ENCODE measurements at places on chromosomes 1 and 21.

DNA sequence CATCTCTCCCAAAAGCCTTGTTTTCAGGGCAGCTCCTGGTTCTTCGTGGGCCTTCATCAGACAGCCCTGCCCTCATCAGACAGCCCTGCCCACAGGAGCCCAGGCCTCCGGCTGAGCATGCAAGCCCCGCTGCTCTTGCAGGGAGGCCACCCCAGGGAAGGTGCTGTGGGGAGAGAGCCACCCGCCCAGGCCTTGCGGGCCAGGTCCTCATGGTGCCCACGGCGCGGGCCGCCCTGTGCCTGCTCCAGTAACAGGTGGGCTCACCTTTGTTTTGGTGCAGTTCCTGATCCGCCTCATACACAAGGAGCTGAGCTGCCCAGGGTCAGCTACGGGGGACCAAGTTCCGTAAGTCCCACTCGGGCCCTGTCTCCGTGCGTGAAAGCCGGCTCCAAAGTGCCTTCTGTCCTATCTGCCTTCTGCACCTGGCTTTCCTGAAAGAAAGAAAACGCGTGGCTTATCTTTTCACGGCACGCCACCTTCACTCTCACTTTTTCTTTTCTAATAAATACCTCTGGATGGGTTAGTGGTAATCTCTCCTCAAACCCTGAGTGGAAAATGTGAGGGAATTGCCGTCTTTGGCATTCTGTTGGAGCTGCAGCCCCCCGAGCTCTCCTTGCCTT, 65.9 kb downstream of the SLC37A1 start:
- no peak overlapping the region for H3K27ac ChIP-seq
- H3K36me3 ChIP-seq: peaks cover 23% of the 10 kb centered on the region
- H3K4me3 ChIP-seq: no peak overlapping the region
- no peak for DNase-seq
- peaks cover under 1% of the 10 kb centered on the region for H3K4me1 ChIP-seq
- no peaks in the 10 kb centered on the region for H3K27me3 ChIP-seq

GRCh38 chr1:198269646-198269940, 112.8 kb downstream of the NEK7 start:
- no peak overlapping the region for H3K4me3 ChIP-seq
- H3K4me1 ChIP-seq: no peaks in the 10 kb centered on the region
- no peak overlapping the region for H3K27ac ChIP-seq
- DNase-seq: no peak
- no peaks in the 10 kb centered on the region for H3K27me3 ChIP-seq
- peaks cover 15% of the 10 kb centered on the region for H3K36me3 ChIP-seq

- peak overlapping the region; percentile 73 for H3K4me3 ChIP-seq
- peak; percentile 22 for DNase-seq
- H3K27ac ChIP-seq: no peak overlapping the region
- no peaks in the 10 kb centered on the region for H3K36me3 ChIP-seq
- peaks cover 34% of the 10 kb centered on the region for H3K4me1 ChIP-seq
- H3K27me3 ChIP-seq: peaks cover 71% of the 10 kb centered on the region
Observed at GRCh38 chr1:98045211-98045766, 124.5 kb upstream of the DPYD start.

- peaks cover 4% of the 10 kb centered on the region for H3K27me3 ChIP-seq
- H3K4me3 ChIP-seq: no peak overlapping the region
- H3K4me1 ChIP-seq: peaks cover 23% of the 10 kb centered on the region
Observed at GRCh38 chr1:158333405-158334155, 2.2 kb upstream of the CD1B start.

GRCh38 chr1:155499953-155500639, 62.5 kb downstream of the ASH1L start:
- H3K27me3 ChIP-seq: no peaks in the 10 kb centered on the region
- DNase-seq: no peak
- H3K27ac ChIP-seq: no peak overlapping the region
- peaks cover 12% of the 10 kb centered on the region for H3K4me1 ChIP-seq
- H3K4me3 ChIP-seq: no peak overlapping the region

DNA sequence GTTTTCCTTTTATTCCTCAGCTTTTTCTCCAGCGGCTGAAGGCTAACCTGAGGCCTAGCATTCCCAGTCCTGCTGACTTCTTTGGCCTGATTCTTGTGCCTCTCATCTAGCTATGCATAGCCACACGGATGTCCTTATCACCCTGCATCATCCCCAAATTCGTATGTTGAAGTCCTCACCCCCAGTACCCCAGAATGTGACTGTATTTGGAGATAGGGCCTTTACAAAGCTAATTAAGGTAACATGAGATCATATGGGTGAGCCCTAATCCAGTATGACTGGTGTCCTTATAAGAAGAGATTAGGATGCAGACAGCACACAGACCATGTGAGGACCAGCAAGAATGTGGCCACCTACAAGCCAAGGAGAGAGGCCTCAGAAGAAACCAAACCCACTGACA, 44.6 kb downstream of the CDCP2 start:
- H3K4me1 ChIP-seq: no peaks in the 10 kb centered on the region
- H3K27me3 ChIP-seq: no peaks in the 10 kb centered on the region
- DNase-seq: no peak
- H3K4me3 ChIP-seq: no peak overlapping the region
- H3K36me3 ChIP-seq: no peaks in the 10 kb centered on the region
- no peak overlapping the region for H3K27ac ChIP-seq

GRCh38 chr1:197933016-197933415, 15.8 kb downstream of the LHX9 start:
- no peak overlapping the region for H3K4me3 ChIP-seq
- H3K36me3 ChIP-seq: peaks cover 2% of the 10 kb centered on the region
- peaks cover 30% of the 10 kb centered on the region for H3K27me3 ChIP-seq
- H3K27ac ChIP-seq: no peak overlapping the region
- DNase-seq: no peak

DNA sequence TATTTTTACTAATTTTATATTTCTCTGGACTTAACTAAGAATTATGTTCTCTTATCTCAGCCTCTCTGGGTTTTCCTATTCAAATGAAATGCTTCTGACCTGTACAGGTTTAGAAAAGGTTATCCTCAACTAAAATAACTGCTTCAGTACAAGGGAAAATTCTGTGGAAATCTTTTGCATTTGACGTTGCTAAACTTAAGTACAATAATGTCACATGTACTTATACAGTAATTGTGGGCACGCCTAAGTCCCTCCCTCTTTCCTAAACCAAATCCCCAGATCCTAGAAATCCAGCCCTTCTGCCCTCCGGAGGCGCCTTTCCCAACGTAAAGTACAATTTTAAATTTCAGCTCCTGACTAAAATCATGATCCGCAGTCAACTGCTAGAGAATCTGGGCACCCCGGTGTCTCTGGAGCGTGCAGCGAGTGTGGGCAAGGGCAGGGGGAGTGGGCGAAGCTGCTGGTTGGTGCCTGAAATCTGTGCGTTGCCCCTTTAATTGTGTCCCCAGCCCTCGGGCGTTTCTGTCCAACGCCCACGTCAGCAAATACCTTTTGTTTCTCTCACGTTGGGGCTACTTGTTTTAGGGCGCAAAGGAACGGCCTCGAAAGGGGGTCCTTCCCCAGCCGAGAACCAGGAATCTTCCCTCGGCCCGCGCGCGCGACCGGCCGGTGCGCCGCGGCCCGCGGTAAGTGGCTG, at the start of gene ZBTB8A:
Gene ZBTB8A, plus strand, starts transcription at position 541 of the 697 bp plus-strand sequence. CDS start 53,505 bp downstream, outside the sequence.
- H3K4me3 ChIP-seq: peak within 1 kb of the TSS; percentile 69
- H3K27me3 ChIP-seq: peaks cover 70% of the 10 kb centered on the region
- no peak within 1 kb of the TSS for H3K27ac ChIP-seq
- no peak for DNase-seq

GRCh38 chr1:41498391-41498790, 13.9 kb upstream of the EDN2 start:
- no peak overlapping the region for H3K4me3 ChIP-seq
- no peaks in the 10 kb centered on the region for H3K36me3 ChIP-seq
- DNase-seq: no peak
- peaks cover 5% of the 10 kb centered on the region for H3K4me1 ChIP-seq
- peaks cover 17% of the 10 kb centered on the region for H3K27me3 ChIP-seq

Measured in activated CD8-positive, alpha-beta T cell treated with anti-CD3 and anti-CD28 coated beads, Interleukin-2, amount 10 ng/mL, durations not matched to agents 7 days and 5 days (primary cell).